ENCODE measurements at places on chromosomes 6 and 20. TPM values are rescaled to one million over a fixed set of nuclear protein-coding genes. Genes with fewer than 3 reads are reported as not detected.

IPCEF1 gene
- total RNA-seq = not detected

EDN3 gene
- not detected for total RNA-seq

DNA sequence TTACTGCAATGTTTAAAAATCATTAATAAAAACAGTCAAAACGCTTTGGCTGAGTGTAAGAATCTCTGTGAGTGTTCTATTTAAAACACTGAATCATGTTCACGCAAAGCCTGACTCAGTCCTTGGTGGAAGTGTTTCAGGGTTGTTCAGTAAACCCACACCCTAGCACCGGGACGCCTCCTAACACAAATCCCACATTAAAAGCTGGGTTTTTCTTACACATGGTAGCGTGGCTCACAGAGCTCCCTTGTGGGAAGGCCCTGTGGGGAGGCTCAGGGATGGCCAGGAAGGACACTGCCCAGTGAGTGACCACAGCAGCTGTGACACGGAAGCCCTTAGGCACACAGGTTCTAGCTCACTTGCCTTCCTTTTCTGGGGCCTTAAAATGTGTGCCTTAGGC lies 80.2 kb downstream of the GMPR start:
- H3K4me3 ChIP-seq = peak overlapping the region; percentile 33
- no peaks in the 10 kb centered on the region for H3K36me3 ChIP-seq
- H3K4me1 ChIP-seq = peaks cover 48% of the 10 kb centered on the region
- H3K27ac ChIP-seq = peak overlapping the region; percentile 98
- H3K27me3 ChIP-seq = no peaks in the 10 kb centered on the region

- H3K27ac ChIP-seq = no peak overlapping the region
Observed at GRCh38 chr6:135514706-135515105, 17.2 kb upstream of the AHI1 start.

GRCh38 chr6:16752206-16752866 lies 8.9 kb downstream of the ATXN1 start:
- peak overlapping the region; percentile 23 for H3K4me3 ChIP-seq
- H3K36me3 ChIP-seq = peaks cover 15% of the 10 kb centered on the region
- peak; percentile 98 for DNase-seq

- no peak overlapping the region for H3K4me3 ChIP-seq
- H3K36me3 ChIP-seq = no peaks in the 10 kb centered on the region
- H3K27ac ChIP-seq = no peak overlapping the region
Observed at GRCh38 chr20:4748847-4749246, 27.1 kb downstream of the PRND start.

DNA sequence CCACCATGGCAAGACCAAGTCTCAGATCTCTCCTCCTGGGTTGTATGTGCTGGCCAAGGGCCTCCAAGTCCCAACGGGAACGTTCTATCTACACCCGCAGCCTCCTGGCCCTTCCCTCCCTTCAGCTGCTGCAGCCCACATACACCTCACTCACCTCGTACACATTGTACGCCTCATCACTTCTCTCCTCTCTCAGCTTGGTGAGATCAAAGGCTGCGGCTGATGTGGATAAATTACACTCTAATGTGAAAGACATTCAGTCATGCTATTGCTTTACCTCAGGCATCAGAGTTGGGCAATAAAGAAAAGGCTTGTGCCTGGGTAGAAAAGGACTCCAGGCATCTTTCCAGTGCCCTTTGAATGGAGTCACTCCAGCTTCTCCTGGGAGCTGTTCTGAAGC lies 135.3 kb upstream of the FOXQ1 start:
- H3K4me1 ChIP-seq = no peaks in the 10 kb centered on the region
- H3K36me3 ChIP-seq = no peaks in the 10 kb centered on the region
- no peak for DNase-seq
- no peak overlapping the region for H3K4me3 ChIP-seq

GRCh38 chr6:100427452-100427851 lies 37.3 kb downstream of the SIM1 start:
- H3K4me1 ChIP-seq = 0 out of 2 replicates have a peak, but pooled peaks cover 6% of the 10 kb centered on the region
- no peak overlapping the region for H3K27ac ChIP-seq
- no peaks in the 10 kb centered on the region for H3K27me3 ChIP-seq
- DNase-seq = no peak
- H3K36me3 ChIP-seq = no peaks in the 10 kb centered on the region

GRCh38 chr20:34514897-34515483 lies 1.2 kb upstream of the DYNLRB1 start:
- H3K4me3 ChIP-seq = peak overlapping the region; percentile 85
- H3K27ac ChIP-seq = peak overlapping the region; percentile 85
- H3K27me3 ChIP-seq = no peaks in the 10 kb centered on the region
